ENCODE measurements at places on chromosomes 7 and 10.
A peak's percentile ranks its signal among the peaks of the same experiment; 100 is the strongest.

DNA sequence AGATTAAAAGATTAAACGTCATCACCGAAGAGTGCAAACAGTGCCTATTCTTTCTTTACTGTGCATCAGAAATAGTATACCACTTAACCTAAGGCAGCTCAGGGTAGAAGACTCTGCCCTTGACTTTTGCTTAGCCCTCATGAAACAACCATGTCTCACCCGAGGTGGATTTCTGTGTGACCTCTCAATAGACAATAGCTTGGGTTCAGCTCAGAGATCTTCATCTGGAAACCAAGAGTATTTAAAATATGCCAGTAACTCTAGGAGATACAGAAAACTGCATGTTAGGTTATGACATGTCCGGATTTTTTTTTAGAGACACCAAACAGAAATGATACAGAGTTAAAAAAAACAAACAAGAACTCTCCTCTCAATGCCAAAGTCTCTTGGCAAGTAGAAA lies 75.8 kb downstream of the JAZF1 start:
- no peak for DNase-seq

DNA sequence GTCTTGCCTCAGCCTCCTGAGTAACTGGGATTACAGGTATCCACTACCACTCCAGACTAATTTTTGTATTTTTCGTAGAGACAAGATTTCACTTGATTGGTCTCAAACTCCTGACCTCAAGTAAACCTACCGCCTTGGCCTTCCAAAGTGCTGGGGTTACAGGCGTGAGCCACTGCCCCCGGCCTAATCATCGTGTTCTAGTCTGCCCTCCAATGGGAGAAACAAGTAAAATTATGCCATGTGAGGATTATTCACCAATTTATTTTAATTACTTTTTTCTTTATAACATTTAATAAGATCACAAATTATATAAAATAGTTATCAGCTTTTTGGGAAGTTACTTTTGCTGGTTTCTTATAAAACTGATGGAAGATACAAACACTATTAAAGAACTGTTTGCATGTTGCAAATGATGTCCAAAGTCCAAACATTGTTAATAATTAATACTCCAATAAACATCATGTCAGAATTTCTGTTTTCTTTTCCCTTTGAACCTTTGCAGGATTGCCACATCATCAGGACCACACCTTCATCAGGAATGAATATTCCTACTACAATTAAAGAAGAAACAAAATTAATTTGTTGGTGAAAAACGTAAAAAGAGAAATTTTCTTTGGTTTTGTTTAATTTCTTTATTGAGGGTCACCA lies 786 bp upstream of the AKR1C4 start:
- DNase-seq = no peak

GRCh38 chr7:83751217-83751616 lies 102.3 kb upstream of the SEMA3E start:
- no peak for DNase-seq

DNA sequence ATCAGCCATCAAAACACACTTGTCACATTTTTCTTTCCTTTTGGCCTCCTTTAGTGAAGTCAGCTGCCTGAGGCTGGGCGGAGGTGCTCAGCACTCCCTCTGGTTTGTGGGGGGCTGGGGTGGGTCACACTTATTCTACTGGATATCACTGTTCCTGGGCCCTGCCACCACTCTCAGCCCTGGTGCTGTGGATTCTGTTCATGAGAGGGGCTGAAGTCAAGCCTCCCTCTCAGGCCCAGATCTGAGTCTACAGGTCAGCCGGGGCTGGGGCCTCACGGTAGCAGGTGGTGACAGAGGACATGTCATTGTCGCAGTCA lies 180.8 kb upstream of the TNS3 start:
- no peak for DNase-seq

DNA sequence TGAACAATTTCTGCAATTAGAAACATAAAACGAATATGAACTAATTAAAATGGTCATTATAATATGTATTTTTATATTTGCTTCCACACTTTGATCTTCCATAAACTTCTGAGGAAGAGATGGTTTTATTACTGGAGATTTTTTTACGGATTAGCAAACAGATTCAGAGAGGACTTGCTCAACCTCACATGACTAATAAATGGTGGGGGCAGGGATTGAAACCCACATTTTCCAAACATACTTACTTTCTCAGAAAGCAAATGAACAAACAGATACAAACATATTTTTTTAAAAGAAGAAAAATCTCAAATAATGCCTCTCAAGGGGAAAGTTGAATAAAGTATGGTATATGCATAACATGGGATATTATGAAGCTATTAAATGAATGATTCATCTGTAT lies 18.3 kb downstream of the ANKMY2 start:
- DNase-seq = no peak

DNA sequence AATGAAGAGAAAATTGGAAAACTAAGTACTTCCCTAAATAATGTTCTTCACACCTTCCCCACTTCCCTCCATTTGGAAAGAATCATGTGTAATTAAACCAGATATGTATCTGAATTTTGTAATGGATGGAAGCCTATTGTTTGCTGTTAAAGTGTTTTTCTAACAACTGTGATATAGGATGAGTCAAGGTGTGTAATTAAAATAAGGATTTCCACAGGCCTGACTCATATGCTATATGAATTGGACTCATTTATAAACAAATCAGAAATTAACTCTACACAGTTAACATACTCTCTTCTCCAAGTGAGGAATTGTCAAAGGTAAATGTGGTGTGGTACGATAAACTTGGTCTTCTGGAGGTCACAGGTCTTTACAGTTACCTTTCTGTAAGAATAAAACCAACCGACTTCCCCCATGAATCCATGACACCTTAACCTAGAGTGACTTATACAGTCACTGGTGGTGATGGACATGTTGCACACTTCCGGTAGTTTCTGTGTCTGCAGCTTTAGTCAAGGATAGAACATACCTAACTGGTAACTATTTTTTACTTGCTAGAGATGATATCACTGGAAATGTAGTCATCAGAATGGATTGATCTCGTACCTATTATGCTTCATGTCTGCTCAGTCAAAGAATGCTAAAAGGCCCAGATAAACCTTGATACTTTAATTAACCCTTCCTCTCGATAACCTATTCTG lies 12.8 kb downstream of the PNLIPRP3 start:
- DNase-seq = no peak

DNA sequence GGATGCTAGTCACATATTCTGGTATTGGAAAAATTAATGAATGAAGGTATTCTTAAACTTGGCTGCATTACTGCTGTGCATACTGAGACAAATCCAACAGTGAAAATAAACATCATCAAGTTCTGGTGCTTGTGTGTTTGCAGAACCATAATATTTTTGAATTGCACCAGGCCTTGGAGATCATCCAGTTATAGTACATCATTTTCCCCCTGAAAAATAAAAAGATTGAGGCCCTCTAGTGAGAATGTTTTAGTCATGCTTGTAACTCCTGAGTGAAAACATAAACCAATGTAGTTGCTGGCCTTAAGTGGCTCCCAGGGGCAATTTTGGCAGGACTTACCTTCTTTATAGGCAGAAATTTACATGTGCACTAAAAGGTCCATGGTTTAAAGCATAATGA lies 218.8 kb upstream of the TMEM229A start:
- no peak for DNase-seq

- DNase-seq = no peak
Observed at GRCh38 chr10:17644485-17644943, 563 bp downstream of the STAM start.

DNA sequence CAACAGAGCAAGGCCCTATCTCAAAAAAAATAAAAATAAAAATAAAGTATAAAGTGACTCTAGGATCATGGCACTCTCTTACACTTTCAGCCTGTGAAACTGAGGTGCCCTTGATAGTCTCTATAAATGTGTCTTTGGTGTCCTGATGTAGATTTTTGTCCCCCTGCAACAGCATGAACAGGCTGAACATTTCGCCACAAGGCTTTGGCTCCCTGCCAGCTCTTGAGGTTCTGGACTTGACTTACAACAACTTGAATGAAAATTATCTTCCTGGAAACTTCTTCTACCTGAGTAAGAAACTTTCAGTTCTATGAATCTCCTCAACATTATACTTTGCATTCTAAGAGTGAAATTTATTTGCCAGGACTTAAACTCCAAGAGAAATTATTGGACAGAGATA lies 48.1 kb upstream of the BMS1 start:
- no peak for DNase-seq

DNA sequence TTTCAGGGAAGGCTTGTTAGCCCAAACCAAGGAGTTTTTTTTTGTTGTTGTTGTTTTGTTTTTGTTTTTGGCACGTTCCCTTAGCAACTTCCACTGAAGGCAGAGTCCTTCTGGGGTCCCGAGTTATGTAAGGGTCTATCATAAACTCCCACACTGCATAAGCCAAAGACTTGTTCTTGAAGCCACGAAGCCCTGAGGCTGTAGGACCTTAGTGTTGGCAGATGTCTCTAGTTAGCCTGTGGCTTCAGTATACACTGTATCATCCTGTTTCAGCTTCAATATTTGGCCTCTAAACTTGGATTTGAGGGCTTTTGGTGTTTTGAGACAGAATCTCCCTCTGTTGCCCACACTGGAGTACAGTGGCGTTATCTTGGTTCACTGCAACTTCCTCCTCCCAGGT lies 13.6 kb downstream of the KPNA7 start:
- DNase-seq = no peak

GRCh38 chr7:151138153-151138851 lies 29.2 kb downstream of the GBX1 start:
- no peak for DNase-seq

- DNase-seq = peak; percentile 13
Observed at GRCh38 chr10:43689618-43689954, 40.9 kb upstream of the ZNF32 start.

- no peak for DNase-seq
Observed at GRCh38 chr7:151756866-151757265, 120.0 kb downstream of the PRKAG2 start.

- DNase-seq = no peak
Observed at GRCh38 chr10:71974489-71975021, 10.4 kb downstream of the CHST3 start.

GRCh38 chr10:98351831-98352402 lies 63.1 kb downstream of the PYROXD2 start:
- DNase-seq = no peak

- DNase-seq = no peak
Observed at GRCh38 chr7:28149291-28150101, 31.1 kb downstream of the JAZF1 start.

GRCh38 chr7:29606287-29606721 lies 42.7 kb downstream of the PRR15 start:
- no peak for DNase-seq

GRCh38 chr10:112946649-112947048 lies 3.4 kb upstream of the TCF7L2 start:
- no peak for DNase-seq

- DNase-seq = no peak
Observed at GRCh38 chr10:48609899-48610584, 5.2 kb upstream of the ARHGAP22 start.

- no peak for DNase-seq
Observed at GRCh38 chr7:91894781-91895480, 14.4 kb upstream of the MTERF1 start.

DNA sequence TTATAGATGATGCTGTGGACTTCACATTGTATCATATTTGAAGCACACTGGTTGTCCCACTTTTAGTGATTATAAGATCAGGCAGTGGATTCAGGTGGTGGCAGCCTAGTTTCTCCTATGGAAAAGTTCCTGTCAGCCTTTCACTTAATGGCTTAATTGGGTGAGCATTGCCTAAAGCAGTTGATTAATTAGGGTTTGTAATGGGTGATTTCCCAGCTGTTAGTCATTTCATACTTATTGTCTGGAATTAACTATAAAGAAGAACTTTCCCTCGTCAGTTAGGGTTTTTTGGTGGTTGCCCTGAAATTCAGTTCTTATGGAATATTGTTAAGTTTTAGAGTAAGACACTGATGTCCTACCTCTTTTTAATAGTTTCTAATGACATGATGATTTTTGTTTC lies 78.8 kb downstream of the SLC25A40 start:
- DNase-seq = no peak

DNA sequence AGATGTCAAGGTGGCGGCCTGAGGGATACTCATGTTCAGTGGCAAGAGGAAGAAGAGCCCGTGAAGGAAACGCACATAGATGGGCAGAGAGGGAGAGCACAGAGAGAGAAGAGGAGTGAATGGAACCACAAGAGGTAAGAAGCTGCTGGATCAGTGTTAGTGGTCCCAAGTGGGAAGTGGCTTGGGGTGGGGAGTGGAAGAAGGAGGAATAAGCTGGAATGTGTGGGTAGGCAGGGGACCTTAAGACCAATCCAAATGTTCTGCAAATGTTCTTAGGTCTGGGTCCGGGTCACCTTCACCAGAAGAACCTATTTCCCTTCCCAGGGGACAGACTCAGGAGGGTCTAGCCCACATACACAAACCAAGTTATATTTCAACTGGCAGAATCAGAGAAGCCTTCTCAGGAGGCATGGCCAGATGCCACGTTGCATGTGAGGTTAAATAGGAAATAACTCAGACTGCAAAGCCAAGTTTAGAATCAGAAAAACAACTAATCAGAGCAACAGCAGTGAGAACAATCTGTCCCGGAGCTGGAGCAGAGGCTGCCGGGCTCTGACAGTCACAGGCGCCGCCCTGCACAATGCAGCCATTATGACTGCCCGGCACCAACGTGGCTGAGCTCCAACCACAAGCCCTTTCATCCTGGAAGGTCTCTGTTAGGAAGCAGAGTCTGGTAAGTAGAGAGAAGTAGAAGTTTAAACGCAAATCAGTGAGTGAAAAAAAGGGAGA lies 78.6 kb upstream of the ARMC3 start:
- DNase-seq = peak; percentile 98

- DNase-seq = no peak
Observed at GRCh38 chr7:94687810-94688209, 31.9 kb upstream of the SGCE start.

DNA sequence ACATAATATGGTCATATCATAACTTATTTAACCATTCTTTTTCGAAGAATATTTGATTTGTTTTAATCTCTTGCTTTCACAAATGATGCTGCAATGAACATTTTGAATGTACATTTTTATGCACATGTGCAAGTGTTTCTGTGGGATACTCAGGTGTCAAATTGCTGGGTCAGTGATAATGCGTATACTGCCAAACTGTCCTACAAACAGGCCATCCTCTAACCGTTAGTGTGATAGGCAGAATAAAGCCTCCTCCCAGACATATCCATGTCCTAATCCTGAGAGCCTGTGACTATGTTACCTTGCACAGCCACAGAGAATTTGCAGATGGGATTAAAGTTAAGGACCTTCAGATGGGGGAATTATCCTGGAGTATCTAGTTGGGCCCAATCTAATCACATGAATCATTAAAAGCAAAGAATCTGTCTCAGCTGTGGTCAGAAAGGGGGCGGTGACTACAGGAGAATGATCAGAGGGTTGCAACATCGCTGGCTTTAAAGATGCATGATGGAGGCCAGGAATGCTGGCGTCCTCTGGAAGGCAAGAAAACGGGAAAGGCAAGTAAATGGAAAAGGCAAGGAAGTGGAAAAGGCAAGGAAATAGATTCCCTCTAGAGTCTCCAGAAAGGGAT lies 46.7 kb downstream of the FZD1 start:
- DNase-seq = no peak

GRCh38 chr10:28060031-28060607 lies 61.2 kb upstream of the ODAD2 start:
- no peak for DNase-seq

All from globus pallidus (tissue), 1 donor.